ENCODE measurements at places on chromosomes 11 and 22.
A peak's percentile ranks its signal among the peaks of the same experiment; 100 is the strongest.

- DNase-seq = no peak
These were observed 46.8 kb downstream of the PAMR1 start for GRCh38 chr11:35478471-35479091.

GRCh38 chr11:36412781-36413383, 97.2 kb downstream of the TRAF6 start:
- no peak for DNase-seq

DNA sequence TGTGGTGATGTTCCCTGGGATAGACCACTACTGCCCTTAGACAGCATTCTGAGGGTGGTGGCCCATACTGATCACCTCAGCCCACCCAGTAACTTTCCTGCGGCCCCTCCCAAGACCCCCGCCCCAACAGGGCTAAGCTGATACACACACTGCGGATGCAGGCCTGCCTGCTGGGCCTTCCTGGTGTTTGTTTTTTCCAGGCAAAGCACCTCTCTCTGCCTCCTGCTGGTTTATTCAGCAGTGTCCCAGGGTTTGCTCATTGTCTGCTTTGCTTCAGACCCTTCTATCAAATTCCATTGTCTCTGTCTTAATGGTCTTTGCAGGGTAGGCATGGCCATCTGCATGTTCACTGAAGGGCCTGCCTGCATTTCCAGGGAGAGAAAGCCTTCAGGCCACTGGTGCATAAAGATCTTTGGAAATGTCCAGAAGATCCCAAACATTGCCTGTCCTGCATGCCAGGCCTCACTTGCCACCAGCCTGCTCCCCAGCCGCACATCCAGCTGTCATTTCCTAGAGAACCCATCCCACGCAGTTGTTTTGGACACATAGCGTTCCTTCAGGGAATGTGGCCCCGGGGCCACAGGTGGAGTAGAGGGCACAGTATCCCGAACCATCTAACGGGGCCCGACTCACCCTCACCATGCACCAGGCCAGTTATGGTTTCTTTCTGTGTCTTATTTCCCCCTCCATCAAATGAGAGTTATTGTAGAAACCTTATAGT, 50.2 kb downstream of the BCR start:
- no peak for DNase-seq

GRCh38 chr11:95674657-95675358, 114.8 kb downstream of the FAM76B start:
- DNase-seq = no peak

GRCh38 chr11:35887737-35888136, 56.1 kb upstream of the LDLRAD3 start:
- no peak for DNase-seq

DNA sequence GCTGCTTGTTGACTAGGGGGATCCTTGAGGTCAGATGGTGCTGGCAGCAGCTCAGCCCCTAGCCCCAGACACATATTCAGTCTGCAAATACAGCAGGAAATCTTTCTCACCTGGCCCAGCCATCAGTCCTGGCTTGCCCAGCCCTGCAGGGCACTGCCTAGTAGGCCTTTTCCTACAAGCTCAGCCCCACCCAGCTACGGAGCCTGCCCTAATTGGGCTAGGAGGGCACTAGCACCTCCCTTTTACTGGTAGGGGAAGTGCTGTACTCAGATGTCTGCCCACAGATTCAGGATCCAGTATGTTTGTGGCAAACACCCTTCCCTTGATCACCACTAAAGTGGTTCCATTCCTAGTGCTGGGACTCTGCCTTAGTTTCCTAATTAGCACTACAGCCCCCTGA, 257.1 kb upstream of the CADM1 start:
- no peak for DNase-seq

- DNase-seq = no peak
These were observed 77.2 kb upstream of the AKIP1 start for GRCh38 chr11:8833568-8834315.

DNA sequence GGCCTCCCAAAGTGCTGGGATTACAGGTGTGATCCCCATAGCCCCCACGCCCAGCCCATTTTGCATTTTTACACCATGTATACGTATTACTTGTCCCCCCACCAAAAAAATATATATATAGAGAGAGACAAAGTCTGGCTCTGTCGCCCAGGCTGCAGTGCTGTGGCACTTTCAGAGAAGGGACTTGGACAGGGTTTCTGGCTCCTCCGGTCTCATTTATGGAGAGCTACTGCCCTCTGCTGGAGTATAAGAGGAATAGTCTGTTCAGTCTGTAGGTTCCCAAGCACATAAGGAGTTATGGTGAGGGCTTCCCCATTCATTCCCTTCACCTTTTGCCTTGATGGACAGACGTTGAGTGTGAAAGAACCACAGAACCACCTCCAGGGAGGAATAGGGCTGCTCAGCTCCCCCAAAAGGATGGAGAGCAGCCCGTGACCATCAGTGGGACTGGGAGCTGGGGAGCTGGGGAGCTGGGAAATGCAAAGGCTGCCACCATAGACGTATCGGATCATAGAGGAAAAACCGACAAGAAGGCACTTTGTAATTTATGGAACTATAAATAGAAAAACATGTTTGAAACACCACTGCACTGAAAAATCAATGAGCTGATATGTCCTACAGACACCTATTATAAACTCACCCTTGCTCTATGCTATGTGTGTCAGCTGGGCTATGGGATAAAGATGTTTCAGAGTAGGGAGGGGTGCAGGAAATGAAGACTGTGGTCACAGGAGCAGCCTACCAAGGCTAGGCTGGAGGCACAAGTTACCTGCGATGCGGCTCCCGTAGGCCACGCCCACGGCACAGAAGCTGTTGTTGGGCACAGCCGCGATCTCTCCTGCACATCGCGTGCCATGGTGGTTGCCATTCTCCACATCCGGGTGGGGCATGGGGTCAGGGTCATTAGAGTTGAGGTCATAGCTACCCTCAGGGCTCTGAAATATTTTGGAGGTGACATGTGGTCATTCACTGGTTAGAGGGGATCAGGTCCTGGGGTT, 5.2 kb downstream of the PCSK7 start:
- peak; percentile 17 for DNase-seq

DNA sequence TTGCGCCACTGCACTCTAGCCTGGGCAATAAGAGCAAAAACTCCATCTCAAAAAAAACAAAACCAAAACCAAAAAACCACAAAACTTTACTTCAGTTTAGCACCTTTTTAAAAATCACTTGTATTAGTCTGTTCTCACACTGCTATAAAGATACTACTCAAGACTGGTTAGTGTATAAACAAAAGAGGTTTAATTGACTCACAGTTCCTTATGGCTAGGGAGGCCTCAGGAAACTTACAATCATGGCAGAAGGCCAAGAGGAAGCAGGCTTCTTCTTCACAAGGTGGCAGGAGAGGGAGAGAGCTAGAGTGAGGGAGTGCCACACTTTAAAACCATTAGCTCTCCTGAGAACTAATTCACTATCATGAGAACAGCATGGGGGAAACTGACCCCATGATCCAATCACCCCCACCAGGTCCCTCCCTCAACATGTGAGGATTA, 261.3 kb downstream of the TMEM135 start:
- no peak for DNase-seq

- DNase-seq = no peak
These were observed 16.5 kb downstream of the TUB start for GRCh38 chr11:8097468-8097867.

DNA sequence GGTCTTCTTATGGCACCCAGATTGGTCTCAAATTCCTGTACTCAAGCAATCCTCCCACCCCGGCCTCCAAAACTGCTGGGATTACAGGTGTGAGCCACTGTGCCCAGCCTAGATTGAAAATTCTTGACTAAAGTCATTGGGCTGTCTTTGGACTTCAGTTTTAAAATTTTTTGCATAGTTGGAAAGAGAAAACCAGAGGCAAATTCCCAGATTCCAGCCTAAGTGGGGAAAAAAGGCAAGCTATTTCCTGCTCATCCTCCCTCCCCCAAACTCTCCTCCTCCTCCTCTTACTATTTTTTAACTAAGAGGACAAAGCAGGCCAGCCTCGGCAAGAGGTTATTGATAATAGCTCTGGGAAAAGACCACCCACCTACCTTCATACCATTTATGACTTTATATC, 78.6 kb upstream of the CLMP start:
- DNase-seq = no peak

GRCh38 chr11:83692675-83693074, 406.5 kb upstream of the CCDC90B start:
- no peak for DNase-seq

- no peak for DNase-seq
These were observed 1.2 kb upstream of the CASTOR1 start for GRCh38 chr22:30290342-30291057.

GRCh38 chr11:12743834-12744449, 69.7 kb downstream of the TEAD1 start:
- no peak for DNase-seq

DNA sequence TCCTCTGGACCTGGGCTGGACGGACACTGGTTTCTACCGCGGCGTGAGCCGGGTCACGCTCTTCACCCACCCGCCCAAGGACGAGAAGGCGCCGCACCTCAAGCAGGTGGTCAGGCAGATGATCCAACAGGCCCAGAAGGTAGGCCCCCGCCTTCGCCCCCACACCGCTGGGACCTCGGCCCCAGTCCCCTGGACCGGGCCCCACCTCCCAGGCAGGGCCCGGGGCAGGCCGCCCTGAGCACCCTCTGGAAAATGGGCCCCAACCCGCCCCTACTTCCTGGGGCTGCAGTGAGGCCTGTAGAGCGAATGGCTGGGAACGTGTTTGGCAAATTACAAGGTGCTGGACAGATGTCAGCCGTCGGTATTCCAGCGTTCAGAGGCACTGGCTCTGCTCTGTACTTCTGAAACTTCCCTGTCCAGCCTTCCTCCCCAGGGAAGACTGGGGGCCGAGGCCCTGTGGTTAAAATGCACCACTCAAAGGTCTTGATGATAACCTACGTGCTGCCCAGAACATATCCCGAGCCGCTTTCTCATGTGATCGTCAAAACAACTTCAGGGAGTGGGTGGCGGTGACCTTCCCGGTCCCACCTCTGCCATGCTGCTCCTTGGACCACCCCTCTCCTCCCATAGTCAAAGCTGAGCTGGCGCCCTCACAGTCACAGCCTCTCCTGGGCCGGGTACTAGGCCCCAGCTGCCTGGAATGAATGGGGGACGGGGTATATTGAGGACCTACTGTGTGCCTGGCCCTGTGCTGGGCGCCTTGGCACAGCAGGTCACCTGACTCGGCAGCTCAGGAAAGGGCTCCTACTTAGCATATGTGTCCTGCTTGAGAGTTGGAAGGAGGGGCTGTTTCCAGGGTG, 869 bp downstream of the FAM83F start:
- DNase-seq = no peak

- DNase-seq = no peak
These were observed 56.1 kb downstream of the MYEOV start for GRCh38 chr11:69350040-69350439.

- DNase-seq = no peak
These were observed 1.4 kb downstream of the NAV2 start for GRCh38 chr11:19714022-19714386.

DNA sequence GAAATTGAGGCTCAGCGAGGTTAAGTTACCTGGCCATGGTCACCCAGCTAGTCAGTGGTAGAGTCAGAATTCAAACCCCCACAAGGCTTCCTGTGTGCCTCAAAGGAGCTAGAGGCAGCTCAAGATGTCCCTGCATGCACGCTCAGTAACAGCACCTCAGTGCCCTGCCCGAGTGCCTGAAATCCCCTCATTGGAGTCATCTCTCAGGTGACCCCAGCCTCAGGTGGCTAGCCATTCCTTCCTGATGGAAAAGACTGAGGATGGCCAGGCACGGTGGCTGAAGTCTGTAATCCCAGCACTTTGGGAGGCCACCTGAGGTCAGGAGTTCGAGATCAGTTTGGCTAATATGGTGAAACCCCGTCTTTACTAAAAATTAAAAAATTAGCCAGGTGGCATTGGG, 36.9 kb downstream of the LIF start:
- no peak for DNase-seq

DNA sequence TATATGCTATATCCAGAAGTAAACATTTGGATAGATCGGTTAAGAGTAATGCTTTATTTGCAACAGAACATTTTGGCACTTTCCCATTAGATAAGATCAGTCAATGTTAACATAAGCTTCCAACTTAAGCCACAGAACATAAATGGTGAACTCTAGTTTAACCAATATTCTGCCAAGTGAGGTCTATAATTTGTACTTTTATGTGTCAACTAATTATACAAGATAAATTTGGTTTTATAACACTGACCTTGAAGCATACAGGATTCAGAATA, 23.5 kb upstream of the BLID start:
- DNase-seq = no peak

DNA sequence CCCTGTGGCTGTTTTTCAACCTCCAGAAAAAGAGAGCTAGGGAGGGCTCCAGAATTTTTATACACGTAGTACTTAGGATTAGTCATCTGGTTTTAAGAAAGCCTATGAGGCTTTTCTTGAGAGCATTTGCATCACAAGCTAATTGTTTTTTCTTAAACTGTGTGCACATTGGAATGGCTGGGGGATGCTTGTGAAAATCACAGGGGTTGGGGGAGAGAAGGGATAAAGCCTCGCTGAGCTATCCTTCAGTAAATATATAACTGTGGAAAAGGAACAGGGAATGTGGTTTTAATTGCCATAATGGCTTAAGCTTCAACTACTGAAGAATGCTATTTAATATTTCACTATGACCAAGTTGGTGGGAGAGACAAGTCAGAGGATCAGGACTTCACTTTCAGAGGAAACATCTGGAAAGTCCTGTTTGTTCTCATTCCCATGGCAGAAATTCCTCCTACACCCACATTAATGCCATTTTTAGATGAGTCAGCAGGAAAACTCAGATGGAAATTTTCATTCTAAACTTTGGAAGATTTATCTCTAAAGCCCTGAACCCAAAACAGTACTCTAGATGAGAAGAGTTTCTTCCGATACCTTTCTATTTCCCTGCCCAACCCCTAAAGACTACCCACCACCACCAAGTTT, 591.3 kb downstream of the LRRC4C start:
- DNase-seq = no peak

DNA sequence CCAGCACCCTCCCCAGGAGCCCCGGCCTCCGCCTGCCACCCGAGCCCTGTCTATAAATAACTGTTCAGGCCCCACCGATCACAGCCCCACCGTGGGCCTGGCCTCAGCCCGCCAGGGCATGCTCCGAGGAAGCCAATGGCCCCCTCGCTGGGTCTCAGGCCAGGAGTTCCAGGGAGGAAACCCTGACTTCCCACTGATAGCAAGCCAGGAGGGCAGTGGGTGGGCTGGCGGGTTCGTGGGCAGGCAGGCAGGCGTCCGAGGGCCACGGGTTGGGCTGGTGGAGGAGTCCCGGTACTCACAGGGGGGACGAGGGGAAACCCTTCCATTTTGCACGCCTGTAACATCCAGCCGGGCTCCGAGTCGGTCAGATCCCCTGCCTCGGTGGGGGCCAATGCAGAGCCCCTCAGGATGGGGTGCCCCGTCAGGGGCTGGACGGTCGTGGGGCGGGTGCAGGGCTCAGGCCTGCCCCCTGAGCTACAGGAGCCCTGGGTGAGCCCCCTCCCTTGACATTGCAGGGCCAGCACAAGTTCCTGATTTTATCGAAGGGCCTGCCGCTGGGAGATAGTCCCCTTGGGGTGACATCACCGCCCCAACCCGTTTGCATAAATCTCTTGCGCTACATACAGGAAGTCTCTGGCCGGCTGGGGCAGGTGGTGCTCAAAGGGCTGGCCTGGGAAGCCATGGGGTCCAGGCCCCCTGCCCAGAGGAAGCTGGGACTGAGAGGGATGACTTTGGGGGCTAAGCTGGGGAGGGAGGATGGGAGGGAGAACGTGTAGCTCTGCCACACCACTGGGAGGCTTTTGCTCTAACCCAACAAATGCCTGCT, at the start of gene SPI1:
SPI1 (minus strand) TSS at position 538 of the 826 bp plus-strand sequence; CDS start at position 344, 194 bp downstream.
- DNase-seq = no peak
